ENCODE measurements at places on chromosomes 16 and 17. TPM values are rescaled to one million over a fixed set of nuclear protein-coding genes. Genes with fewer than 3 reads are reported as not detected.

Gene ACSM3
- total RNA-seq, result 71.8 TPM

DNA sequence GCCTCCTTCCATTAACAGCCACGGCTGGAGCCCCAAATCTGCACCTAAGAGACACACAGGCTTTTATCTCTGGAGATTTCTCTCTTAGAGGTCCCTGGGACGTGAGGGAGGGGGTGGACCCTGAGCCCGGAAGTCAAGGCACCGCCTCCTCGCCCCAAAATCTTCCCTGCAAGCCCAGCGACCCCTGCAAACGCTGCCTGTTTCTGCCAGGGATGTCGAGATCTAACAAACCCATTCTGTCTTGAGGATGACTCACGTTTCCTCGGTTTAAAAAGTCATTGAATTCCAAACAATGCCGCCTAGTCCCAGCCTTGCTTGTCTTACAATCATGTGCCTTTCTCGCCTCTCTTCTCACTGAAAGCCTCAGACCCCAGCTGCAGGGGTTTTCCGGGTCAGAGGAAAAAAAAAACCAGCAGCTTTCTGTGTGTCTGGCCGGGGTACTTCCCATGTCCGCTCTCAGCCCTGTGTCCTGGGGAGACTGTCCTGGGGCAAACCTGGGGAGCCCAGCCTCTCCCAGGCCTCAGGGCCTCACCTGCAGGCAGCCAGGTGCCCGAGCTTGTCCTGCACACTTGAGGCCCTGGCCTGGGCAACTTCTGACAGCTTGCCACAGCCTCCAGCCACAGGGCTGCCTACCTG, 15.4 kb downstream of the ARL2BP start:
- H3K36me3 ChIP-seq, result no peaks in the 10 kb centered on the region
- H3K4me1 ChIP-seq, result peaks cover 5% of the 10 kb centered on the region
- no peaks in the 10 kb centered on the region for H3K27me3 ChIP-seq
- DNase-seq, result no peak
- no peak overlapping the region for H3K27ac ChIP-seq

Gene ABHD15
- total RNA-seq, result 25.7 TPM

DNA sequence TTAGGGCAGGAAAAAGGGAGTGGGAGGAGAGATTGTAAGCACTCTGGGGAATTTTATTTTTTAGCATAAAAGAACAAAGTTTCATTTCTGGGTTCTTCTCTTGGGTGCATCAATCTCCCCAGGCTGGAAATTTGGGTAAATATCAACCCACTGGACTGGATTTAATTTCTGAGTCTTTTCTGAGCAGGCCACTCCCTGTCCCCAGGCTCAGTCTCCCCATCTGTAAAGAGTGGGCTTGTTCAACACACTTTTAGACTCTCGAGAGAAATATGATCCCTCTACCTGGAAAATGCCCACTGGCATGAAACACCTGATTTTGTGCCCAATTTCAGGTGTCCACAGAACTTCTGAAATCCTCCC, 617 bp upstream of the VTN start:
- H3K36me3 ChIP-seq, result peaks cover 12% of the 10 kb centered on the region
- peaks cover 51% of the 10 kb centered on the region for H3K4me1 ChIP-seq
- DNase-seq, result no peak
- peak overlapping the region; percentile 62 for H3K27ac ChIP-seq

- H3K4me3 ChIP-seq, result no peak overlapping the region
- peak overlapping the region; percentile 1 for H3K27ac ChIP-seq
- H3K4me1 ChIP-seq, result peaks cover 3% of the 10 kb centered on the region
- H3K36me3 ChIP-seq, result no peaks in the 10 kb centered on the region
- peak; percentile 85 for DNase-seq
- H3K27me3 ChIP-seq, result peaks cover 8% of the 10 kb centered on the region
Measured at GRCh38 chr17:48593840-48594537, 410 bp upstream of the HOXB5 start.

Gene CHMP1A
- 31.7 TPM for total RNA-seq

DNA sequence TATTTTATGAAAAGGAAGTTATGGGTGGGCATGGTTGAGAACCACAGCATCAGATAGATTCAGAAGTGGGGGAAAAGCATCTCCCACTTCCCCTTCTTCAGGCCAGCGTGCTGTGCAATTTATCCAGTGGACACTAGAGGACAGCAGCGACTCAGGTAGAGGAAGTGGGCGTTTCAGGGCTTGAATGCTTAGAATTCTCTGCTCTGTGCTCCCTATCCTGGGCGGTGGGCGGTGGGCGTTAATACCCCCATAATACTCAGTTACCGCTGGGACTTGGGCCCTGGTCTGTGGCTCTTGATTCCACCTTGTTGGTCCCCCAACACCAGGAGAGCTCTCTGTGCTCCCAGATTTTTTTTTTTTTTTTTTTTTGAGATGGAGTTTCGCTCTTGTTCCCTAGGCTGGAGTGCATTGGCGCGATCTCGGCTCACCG, 3.7 kb upstream of the LYZL6 start:
- no peaks in the 10 kb centered on the region for H3K4me1 ChIP-seq
- DNase-seq, result peak; percentile 46
- no peaks in the 10 kb centered on the region for H3K36me3 ChIP-seq

- no peaks in the 10 kb centered on the region for H3K27me3 ChIP-seq
- no peak overlapping the region for H3K4me3 ChIP-seq
- H3K36me3 ChIP-seq, result no peaks in the 10 kb centered on the region
- DNase-seq, result no peak
- H3K4me1 ChIP-seq, result peaks cover 59% of the 10 kb centered on the region
Measured at GRCh38 chr16:81492965-81493754, 48.6 kb downstream of the CMIP start.

Gene GP1BA
- total RNA-seq, result not detected

GRCh38 chr17:2468270-2468669, 43.4 kb downstream of the METTL16 start:
- H3K36me3 ChIP-seq, result peaks cover 33% of the 10 kb centered on the region
- H3K27me3 ChIP-seq, result no peaks in the 10 kb centered on the region
- H3K4me1 ChIP-seq, result peaks cover 3% of the 10 kb centered on the region
- no peak for DNase-seq

Gene WNT3
- total RNA-seq, result 0.19 TPM

GRCh38 chr16:23160574-23160973, 11.3 kb upstream of the USP31 start:
- no peak overlapping the region for H3K4me3 ChIP-seq
- no peaks in the 10 kb centered on the region for H3K36me3 ChIP-seq
- no peak overlapping the region for H3K27ac ChIP-seq

DNA sequence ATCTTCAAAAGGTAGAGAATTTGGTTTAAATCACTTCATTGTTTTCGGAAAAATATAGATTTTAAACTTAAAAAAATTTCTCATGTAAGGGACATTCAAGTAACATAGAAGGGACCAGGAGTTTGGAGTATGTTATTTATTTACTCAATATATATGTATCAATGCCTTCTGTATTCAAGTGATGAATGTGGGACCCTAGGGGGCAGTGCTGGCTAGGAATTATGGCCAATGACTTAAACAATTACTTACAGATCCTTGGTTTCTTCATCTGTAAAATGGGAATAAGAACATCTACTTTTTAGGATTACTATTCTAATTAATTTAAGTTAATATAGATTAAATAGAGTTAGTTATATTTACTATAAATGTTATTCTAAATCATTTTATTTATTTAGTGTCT, 886.3 kb upstream of the RBFOX1 start:
- H3K4me1 ChIP-seq, result no peaks in the 10 kb centered on the region
- no peak for DNase-seq
- no peaks in the 10 kb centered on the region for H3K36me3 ChIP-seq
- no peak overlapping the region for H3K27ac ChIP-seq
- H3K4me3 ChIP-seq, result no peak overlapping the region
- no peaks in the 10 kb centered on the region for H3K27me3 ChIP-seq

DNA sequence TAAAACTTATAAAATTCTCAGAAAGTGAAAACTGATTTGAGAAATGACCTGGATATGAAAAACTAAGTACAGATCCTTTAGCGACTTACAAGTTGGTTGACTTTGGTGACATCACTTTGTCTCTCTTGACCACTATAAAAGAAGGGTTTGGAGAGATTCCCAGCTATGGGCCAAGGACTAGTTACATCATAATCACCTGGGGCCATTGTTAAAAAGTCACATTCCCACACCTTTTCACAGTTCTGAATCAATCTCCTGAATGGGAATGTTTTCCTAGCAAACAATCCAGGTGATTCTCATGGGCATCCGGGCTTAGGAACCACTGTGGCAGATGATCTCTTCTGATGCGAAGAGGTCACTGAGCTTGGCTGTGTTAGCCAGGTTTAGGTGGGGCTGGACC, 620 bp upstream of the VWA3A start:
- H3K27me3 ChIP-seq, result no peaks in the 10 kb centered on the region
- no peaks in the 10 kb centered on the region for H3K4me1 ChIP-seq
- no peak for DNase-seq
- H3K27ac ChIP-seq, result no peak overlapping the region
- no peak overlapping the region for H3K4me3 ChIP-seq

- no peak for DNase-seq
- H3K27me3 ChIP-seq, result no peaks in the 10 kb centered on the region
- H3K36me3 ChIP-seq, result no peaks in the 10 kb centered on the region
- H3K4me1 ChIP-seq, result no peaks in the 10 kb centered on the region
- no peak overlapping the region for H3K4me3 ChIP-seq
- H3K27ac ChIP-seq, result no peak overlapping the region
Measured at GRCh38 chr16:9836118-9836736, 346.0 kb downstream of the GRIN2A start.
